T-cell (primary cell): ENCODE measurements at places on chromosomes 12 and 14. TPM values are rescaled to one million over a fixed set of nuclear protein-coding genes. Genes with fewer than 3 reads are reported as not detected.

Gene CACNA1C
- total RNA-seq = 0.10 TPM

Gene SPRING1
- 30.9 TPM for total RNA-seq

Gene FAM181A
- total RNA-seq = not detected

Gene RNASE4
- total RNA-seq = 0.46 TPM

Gene SYCP3
- total RNA-seq = 0.95 TPM

Gene GPR132
- 58.0 TPM for total RNA-seq

Gene SLC25A21
- total RNA-seq = not detected

Gene AGAP2
- 71.8 TPM for total RNA-seq

Gene TCL1A
- 22.5 TPM for total RNA-seq

Gene TAS2R14
- total RNA-seq = 2.4 TPM

Gene KRT75
- total RNA-seq = not detected

Gene RNASE7
- total RNA-seq = not detected

Gene GPR162
- total RNA-seq = not detected

Gene FANCM
- 8.7 TPM for total RNA-seq

Gene NTS
- total RNA-seq = not detected

Gene CLEC6A
- total RNA-seq = not detected
